ENCODE measurements at places on chromosomes 6 and 20. TPM values are rescaled to one million over a fixed set of nuclear protein-coding genes. Genes with fewer than 3 reads are reported as not detected.
A peak's percentile ranks its signal among the peaks of the same experiment; 100 is the strongest.

PHACTR2 gene
- 23.7 TPM for total RNA-seq

ZNF311 gene
- total RNA-seq: 1.1 TPM

GHRH gene
- not detected for total RNA-seq

TCP11 gene
- not detected for total RNA-seq

ERVFRD-1 gene
- not detected for total RNA-seq

SNAP25 gene
- total RNA-seq: 31.3 TPM

OR2J2 gene
- not detected for total RNA-seq

TNF gene
- total RNA-seq: 1.7 TPM

WFDC6 gene
- not detected for total RNA-seq

DNA sequence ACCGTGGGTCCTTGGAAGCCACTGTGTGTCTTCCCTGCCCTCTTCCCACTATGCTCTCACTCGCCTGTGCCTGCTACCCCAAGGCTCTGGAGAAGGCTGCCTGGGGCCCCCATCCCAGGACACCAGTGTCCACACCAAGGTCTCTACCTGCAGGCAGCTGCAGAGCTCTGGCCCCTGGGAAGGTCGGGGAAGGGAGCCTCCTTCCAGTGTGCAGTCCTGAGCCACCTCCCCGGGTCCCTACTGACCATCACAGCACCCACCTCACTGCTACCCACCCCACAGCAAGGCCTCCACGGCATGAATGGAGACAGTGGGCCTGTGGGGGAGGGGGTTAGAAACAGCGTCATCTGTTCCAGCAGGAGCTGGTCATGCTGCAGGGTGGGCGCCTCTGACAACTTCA is 35.6 kb downstream of the RBM38 start:
- no peak for DNase-seq

DNA sequence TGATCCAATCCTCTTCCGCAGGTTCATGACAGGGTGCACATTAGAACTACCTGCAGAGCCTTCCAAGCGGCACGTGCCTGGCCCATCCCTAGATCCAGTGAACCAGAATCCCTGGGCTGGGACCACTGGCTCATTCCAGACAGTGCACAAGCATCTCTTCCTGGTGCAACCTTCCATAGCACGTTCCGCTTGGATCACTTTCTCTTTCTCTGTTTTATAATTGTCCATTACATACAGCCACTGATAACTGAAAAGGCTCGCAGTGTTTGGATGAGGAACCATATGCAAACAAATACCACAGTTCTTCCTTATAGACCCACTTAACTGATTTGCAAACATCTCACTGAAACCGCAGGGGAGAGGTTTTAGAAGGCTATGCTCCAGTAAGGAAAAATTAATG is 59.6 kb upstream of the DDR1 start:
- DNase-seq: no peak

- DNase-seq: peak; percentile 78
These were observed 39.5 kb downstream of the CITED2 start for GRCh38 chr6:139334806-139335446.

- no peak for DNase-seq
These were observed 21.7 kb upstream of the SENP6 start for GRCh38 chr6:75579951-75580350.

- no peak for DNase-seq
These were observed 29.0 kb downstream of the MYLIP start for GRCh38 chr6:16157909-16158308.

DNA sequence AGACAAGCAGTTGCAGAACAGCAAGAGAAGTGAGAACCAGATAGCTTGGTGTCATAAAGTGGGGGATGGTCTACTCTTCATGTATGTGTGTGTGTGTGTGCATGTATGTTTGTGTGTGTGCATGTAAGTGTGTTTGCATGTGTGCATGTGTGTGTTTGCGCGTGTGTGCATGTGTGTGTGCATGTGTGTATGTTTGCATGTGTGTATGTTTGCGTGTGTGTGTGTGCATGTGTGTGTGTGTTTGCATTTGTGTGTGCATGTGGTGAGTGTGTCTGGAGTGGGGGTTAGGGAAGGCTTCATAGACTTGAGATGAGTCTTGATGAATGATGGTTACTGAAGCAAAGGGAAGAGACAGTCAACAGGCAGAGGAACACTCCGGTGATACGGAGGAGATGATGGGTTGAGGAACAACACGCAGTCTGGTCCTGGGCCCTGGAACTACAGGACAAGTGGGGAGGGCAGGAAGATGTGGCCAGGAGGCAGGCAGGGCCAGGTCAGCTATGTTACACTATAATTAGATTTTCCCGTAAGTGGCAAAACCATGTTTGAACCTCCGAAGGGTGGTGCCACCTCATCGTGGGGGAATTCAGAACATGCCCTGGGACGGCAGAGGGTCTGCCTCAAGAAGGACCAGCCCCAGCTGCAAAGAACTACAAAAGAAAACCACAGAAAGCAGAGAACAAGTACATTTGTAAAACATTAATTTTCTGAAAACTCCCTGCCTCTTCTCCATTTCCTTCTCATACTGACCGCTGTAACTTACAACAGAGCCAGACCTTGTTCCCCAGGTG is 38.7 kb upstream of the PDE10A start:
- DNase-seq: peak; percentile 42

DNA sequence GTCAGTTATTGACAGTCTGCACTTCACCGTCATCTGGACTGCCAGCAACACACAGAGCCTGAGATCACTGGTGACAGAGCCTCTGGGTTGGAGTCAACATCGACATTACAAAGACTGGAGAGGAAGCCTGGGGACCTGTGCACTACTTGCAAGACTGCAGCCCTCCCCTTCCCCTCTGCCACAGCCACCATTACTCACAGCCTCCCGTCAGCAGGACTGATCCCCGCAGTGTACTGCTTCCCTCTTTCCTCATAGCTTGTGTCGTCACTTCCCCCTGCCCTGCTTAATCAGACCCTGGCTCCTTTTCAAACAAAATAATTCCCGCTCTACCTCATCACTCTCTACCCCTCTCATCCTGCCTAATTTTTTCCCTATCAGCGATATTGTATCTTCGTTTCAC is 235.5 kb upstream of the KCNQ5 start:
- no peak for DNase-seq

DNA sequence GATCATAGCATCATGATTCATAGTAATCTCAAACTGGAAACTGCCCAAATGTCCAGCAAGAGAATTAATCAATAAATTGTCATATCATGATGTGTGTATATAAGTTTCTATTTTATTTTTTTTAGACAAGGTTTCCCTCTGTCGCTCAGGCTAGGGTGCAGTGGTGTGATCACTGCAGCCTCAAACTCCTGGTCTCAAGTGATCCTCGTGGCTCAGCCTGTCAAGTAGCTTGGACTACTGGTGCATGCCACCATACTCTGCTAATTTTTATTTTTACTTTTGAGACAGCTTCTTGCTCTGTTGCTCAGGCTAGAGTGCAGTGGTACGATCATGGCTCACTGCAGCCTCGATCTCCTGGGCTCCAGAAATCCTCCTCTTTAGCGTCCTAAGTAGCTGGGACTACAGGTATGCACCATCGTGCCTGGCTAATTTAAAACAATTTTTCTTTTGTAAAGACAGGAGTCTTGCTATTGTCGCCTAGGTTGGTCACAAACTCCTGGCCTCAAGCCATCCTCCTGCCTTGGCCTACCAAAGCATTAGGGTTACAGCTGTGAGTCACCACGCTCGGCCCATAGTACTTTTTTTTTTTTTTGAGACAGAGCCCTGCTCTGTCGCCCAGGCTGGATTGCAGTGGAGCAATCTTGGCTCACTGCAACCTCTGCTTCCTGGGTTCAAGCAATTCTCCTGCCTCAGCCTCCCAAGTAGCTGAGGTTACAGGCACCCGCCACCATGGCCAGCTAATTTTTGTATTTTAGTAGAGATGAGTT is 8.7 kb upstream of the ATRN start:
- peak; percentile 42 for DNase-seq

GRCh38 chr6:16533721-16534136 is 227.5 kb downstream of the ATXN1 start:
- no peak for DNase-seq

- DNase-seq: peak; percentile 79
These were observed 622 bp upstream of the KIZ start for GRCh38 chr20:21125072-21125848.

DNA sequence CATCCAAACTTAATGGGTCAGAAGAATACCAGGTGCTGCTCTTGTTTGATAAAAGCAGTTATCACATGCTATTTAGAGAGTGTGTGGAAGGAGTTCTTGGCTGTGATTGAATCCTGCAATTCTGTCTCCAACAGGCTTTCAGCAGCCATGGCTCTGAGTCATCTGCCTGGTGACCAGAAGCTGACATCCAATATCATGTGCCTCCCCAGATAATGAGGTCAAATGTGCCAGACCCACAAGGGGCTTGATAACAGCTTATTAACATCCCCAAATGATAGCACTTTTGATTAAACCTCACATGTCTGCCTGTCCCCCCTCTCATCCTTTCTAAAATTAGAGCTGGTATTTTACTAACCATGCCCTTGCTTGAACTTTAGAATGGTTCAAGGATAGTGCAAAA is 175.7 kb upstream of the PLN start:
- peak; percentile 48 for DNase-seq

DNA sequence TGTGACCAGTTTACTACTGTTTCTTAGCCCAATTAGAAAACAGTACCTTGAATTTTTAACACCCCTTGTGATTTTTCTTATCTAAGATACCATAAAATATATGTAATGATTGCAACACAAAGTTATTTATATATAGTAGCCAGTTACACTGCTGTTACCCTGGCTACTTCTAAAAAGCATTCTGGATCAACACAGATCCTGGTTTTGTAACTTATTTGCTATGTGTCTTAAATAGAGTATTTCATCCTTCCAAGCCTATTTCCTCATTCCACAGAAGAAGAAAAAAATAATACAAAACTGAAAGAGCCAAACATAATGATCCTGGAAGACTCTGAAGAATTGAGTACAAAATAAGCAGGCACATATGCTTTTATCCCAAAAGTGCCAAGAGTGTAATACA is 19.0 kb upstream of the GSTA4 start:
- no peak for DNase-seq

DNA sequence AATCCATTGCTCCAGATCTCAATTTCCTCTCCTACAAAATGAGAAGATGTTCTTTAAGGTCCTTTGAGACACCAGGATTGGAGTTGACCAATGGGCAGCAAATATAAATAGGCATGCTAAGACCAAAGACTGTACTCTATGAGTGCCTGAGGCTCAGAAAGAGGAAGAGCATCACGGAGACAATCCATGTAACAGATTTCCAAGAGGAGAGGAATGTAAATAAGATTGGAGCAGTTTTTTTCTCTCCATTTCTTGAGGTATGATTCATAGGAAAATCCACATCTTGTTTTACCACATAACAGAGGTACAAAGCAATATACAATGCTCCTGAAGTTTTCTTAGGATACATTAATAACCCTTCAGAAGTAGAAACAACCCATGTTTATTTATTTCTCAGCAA is 109.8 kb downstream of the UBE3D start:
- peak; percentile 68 for DNase-seq

- DNase-seq: no peak
These were observed 117.2 kb downstream of the SOBP start for GRCh38 chr6:107607116-107607515.

- peak; percentile 83 for DNase-seq
These were observed 51.9 kb downstream of the SNAI1 start for GRCh38 chr20:50034567-50035180.

GRCh38 chr6:158707120-158707820 is 57.4 kb downstream of the SYTL3 start:
- DNase-seq: peak; percentile 72

GRCh38 chr20:48609491-48609978 is 218.3 kb downstream of the PREX1 start:
- DNase-seq: no peak

GRCh38 chr6:154908723-154909122 is 86.4 kb upstream of the TIAM2 start:
- DNase-seq: no peak

DNA sequence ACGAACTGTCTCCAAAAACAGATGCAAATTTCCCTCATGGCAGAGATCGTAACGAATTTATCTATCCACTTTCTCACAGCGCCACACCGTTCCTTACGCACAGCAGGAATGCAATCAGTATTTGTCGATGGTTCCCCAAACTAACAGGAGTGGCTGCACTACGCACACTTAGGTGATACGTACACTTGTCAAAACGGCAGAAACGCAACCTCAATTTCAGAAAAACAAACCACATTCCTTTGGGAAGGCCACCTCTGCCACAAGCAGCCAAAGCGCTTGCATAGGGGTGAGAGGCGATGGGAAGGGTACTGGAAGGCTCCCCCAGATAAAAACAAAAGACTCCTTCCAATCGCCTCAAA is 638 bp downstream of the MDN1 start:
- DNase-seq: peak; percentile 24

DNA sequence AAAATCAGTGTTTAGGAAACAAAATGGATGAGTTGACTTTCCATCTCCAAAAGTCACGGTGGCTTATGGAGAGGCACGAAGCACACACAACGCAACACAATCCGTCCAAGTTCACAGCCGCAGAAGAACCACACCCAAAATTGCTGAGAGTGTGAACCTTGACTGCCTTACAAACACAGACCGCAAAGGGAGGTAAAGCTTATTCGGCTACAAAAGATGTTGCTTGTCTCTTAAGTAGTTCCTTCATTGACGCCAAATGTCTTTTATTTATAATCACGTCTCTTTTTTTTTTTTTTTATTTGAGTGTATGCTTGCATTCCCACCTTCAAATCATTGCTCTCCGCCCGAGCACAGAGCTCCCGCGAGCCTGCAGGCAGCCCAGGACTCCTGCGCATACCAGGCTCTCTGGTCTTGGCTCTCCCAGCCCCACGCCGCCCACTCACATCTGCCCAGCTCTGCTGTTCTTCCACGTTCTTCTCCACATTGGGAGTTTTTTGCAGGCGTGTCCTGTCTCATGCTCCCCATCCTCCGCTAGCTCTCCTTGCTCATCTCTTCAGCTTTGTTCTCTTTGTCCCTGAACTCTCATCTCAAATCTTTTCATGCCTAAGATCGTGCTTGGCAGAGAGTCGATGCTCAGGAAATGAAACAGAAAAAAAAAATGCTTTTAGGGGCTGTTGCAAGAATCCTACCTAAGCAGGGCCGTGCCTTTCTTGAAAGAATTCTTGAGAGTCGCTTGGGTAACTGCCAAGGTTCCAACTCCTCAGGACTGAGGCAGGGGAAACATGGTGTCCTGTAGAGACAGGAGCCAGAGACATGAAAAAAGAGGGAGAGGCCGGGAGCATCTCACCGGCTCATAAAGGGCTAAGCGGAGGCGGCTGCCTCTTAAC is 25.8 kb downstream of the LY86 start:
- no peak for DNase-seq

All from RPMI7951 (cell line).